ENCODE measurements at places on chromosomes 5 and 9.

GRCh38 chr5:60961685-60962084, 16.7 kb downstream of the NDUFAF2 start:
- no peak for DNase-seq

GRCh38 chr9:14525856-14526255, 167.4 kb downstream of the ZDHHC21 start:
- DNase-seq, result no peak

GRCh38 chr9:127194881-127195713, 69.5 kb upstream of the GARNL3 start:
- no peak for DNase-seq

- DNase-seq, result no peak
These were observed 211.2 kb downstream of the MEF2C start for GRCh38 chr5:88671505-88672499.

DNA sequence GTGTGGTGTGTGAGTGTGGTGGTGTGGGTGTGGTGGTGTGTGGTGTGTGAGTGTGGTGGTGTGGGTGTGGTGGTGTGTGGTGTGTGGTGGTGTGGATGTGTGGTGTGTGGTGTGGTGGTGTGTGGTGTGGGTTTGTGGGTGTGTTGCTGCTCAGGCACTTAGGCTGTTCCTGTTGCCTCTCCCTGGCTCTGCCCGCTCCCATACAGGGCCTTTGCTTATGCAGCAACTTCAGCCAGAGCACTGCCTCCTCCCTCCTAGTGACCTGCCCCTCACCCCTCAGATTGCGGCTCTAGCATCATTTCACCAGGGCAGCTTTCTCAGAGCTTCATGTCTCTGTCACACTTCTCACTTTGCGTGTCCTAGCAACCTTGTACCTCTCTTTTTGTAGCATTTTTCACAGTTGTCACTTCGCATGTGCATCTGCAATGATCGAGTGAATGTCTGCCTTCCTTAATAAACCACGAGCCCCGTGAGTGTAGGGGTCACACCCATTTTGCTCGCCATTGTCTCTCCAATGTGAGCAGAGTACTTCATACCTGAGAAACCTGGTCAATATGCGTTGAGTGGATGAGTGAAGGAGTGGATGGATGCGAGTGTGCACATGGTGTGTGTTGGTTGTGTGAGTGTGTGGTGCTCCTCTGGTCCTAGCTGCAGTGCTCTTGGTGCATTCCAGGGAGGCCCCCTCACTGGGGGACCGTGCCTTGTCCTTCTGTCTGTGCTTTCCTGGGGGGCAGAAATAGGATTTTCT, 167.9 kb upstream of the PANK3 start:
- DNase-seq, result no peak

- no peak for DNase-seq
These were observed 149.8 kb downstream of the AUH start for GRCh38 chr9:91211919-91212318.

- no peak for DNase-seq
These were observed 331.8 kb upstream of the ITGA1 start for GRCh38 chr5:52455920-52456319.

DNA sequence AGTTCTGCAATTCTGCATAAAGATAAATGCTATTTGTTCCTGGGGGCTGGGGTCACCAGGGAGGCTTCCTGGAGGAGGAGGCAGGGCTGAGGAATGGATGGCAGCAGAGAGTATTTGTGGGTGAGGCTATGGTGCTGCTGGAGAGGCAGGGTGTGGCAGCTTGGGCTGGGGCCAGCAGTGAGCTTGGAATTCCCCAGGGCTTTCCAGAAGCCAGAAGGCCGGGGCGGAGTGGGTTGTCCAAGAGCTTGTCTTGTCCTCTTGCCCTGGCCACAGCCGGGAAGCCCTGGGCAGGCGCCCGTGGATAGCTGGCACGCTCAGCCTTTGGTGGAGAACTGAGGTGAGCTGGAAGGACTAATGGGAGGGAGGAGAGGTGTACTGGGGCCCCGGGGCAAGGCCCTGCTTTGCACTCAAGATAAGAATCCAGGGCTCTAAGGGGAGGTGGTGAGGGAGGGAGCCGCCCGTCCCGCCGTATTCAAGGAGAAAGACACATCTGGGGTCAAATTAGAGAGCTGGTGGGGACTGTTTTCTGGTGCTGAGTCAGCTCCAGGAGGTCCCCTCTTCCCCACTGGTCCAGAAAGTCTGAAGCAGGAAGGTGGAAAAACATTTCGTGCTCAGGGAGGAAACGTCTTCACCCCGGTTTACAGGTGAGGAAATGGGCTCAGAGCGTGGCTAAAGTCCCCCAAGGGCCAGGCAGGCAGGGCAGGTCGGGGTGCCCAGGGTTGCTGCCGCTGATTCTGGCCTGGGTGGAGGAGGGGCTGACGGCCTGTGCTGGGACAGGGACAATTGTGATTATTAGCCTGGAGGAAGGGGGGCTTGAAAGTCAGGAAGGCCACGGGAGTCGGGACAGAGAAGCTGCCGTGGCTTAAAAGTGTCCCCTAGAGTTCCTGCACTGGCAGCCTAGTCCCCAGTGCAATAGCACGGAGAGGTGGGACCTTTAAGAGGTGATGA, 26.9 kb upstream of the CNOT6 start:
- DNase-seq, result peak; percentile 9

DNA sequence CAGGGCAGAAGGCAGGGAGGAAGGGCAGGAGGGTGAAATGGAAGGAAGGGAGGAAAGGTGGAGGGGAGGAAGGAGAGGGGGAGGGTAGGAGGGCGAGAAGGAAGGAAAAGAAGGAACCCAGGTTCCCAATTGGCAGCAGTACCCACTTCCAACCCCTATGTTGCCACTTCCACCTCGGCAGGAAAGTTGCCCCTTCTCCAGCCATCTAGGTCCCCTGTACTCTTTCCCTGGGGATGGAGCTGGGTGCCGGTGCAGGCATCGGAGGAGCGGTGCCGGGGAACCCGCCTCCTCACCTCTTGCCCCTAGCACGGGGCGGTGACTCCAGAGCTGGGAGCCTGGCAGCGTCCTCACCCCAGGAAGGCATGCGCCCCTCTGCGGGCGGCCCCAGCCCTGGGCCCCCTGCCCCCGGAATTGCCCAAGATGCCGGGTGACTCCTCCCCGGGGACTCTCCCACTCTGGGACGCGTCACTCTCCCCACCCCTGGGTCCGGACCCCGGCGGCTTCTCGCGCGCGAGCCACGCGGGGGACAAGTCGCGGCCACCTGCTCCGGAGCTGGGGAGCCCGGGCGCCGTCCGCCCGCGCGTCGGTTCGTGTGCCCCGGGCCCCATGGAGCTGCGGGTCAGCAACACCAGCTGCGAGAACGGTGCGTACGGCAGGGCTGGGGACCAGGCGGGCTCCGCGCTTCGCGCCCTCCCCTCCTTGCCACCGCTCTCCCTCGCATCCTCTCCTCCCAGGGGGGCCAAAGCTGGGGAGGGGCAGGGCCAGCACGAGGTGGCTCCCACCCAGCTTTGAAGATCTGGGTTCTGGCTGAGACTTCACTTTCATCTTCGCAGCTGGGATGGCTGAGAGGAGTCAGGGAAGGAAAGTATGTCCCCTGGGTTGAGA, at the start of gene NIPAL4:
NIPAL4 (plus strand) TSS at position 499 of the 885 bp plus-strand sequence; CDS start at position 607, 108 bp downstream.
- peak; percentile 72 for DNase-seq

GRCh38 chr5:169424279-169424655, 123.3 kb upstream of the SLIT3 start:
- no peak for DNase-seq

DNA sequence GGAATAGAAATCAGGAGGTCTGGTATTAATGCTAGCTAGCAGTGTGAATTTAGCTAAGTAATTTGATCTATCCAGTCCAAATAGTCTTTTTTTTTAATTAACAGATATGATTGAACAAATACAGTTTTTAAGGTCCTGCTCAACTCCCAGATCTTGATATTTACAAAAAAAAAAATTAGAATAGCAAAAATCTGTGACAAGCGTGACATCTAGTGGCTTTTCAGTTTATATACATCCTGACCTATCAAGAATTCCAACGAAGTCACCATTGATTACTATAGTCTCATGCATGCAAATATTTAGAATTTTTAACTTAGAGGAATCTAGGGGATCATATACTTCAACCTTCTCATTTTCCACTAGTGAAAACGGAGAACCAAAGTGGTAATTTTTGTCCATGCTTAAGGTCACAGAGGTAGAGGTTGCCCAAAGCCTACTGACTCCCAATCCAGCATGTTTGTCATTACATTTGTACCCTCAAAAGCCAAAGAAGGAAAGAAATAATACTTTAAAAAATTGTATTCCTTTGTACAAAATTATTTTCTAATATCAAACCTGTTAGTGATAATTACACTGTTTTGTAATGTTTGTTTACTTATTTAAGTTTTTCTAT, 17.6 kb upstream of the TARS1 start:
- no peak for DNase-seq

- no peak for DNase-seq
These were observed 46.6 kb upstream of the IL17B start for GRCh38 chr5:149425729-149426128.

- DNase-seq, result no peak
These were observed 12.6 kb downstream of the LSM11 start for GRCh38 chr5:157756122-157756521.

- no peak for DNase-seq
These were observed 52.5 kb downstream of the COL23A1 start for GRCh38 chr5:178537467-178538371.

DNA sequence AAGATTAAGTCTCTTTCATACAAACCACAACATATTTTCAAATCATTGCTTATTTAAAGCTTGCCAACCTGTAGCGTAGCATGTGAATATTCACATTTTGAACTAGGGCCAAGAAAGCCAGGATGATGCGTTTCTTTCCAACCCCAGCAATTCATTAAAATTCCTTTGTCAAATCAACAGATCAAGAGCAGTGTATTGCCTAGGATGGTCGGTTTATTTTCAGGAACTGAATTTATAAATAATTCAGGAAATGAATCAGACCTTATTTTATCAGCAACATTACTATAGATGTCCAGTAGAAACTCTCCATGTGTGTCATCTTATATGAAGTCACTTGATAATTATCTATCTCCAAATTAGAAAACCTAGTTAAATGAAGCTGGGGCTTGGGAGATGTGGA, 13.2 kb upstream of the AUH start:
- no peak for DNase-seq

- no peak for DNase-seq
These were observed 182.3 kb downstream of the MACROH2A1 start for GRCh38 chr5:135216471-135217343.

DNA sequence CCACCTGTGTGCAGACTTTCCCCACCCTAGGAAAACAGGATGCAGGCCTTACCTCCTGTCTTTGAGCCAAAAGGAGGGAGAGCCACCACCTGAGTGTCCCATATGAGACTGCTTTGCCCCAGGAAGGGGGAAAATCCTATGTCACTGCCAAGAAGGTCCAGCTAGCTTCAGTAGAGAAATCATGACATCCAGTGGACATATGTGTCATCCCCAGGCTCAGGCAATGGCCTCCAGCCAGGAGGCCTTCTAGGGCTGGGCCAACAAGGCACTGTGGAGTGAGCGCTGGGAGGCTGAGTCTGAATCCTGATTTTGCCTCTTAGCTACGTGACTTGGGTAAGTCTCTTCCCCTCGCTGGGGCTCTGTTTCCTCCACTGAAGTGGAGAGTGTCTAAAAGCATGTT, 60.2 kb downstream of the SMIM23 start:
- no peak for DNase-seq

DNA sequence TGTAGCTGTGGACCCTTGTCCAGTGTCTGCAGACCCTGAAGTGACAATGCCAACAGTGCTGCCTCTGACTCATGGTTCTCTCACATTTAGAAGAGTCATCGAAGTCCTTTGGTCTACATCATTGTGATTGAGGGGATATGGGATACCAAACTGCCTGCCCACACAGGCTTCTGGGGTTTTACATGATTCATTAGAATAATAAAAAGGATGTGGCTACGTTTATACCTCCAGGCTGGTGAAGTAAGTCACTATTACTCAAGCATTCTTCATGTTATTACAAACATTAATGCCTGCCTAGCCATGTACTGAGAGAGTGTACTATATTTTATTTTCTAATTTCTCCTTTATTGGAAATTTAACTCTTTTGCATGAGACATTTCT, 365.7 kb downstream of the SPATA31D1 start:
- no peak for DNase-seq

DNA sequence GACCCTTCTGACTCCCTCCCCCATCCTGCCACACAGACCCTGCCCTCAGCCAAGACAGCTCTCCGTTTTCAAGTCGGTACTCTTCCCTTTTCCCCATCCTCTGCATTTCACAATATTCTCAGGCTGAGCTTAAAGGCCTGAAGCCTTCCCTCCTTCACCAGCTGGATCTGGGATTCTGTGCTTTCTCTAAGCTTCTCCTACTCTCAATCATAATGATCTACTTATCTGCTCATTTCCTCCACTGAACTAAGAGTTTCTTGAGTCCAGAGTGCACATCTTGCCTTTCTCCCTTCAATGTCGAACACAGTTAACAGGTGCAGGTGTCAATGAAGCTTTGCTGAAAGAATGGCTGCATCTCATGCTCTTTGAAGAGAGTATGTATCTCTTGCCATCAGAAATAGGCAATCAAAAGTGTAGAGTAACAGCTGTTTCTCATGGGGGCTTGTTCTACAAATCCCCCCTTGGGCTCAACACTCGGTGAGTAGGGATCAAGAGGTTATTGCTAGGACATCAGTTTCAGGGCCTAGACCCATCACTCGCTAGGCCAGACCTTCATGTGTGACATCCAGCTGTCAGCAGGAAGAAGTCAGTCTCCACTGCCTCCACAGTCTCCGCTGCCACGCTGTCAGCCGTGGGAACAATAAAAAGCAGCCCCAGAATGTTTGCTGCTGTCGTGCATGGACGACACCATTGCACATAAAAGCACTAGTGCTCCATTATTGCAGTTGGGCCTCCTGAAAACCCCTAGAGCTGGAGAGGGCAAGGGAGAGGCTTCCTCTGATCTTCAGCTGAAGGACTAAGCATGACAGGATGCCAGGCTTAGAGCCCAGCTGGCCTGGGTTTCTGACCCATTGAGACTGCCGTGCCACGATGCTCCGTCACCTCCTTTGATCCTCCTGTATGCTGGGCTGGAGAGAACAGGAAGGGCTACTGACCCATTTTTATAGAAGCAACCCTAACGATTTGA, 23.7 kb downstream of the TRAF1 start:
- DNase-seq, result peak; percentile 39

DNA sequence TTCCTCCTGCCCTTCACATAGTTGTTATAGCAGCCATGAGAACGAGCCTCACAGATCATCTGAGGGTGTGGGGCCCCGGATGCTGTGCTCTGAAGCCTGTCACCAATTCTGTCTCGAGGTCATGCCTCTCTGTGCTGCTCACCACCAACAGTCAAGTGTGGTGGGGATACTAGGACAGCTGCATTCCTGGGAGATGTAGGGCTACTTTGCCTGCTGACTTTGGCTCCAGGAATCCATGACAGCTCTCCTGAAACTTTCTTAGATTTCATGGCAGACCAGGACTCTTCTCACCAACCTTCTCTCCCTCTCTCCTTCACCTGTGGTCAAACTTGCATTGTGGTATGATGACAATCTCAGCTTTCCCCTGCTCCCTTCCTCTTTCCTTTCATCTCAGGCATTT, 395.9 kb downstream of the PSAT1 start:
- no peak for DNase-seq

- no peak for DNase-seq
These were observed 629.3 kb upstream of the ST8SIA4 start for GRCh38 chr5:101532430-101532829.
